ENCODE measurements at places on chromosomes 3 and 15.

DNA sequence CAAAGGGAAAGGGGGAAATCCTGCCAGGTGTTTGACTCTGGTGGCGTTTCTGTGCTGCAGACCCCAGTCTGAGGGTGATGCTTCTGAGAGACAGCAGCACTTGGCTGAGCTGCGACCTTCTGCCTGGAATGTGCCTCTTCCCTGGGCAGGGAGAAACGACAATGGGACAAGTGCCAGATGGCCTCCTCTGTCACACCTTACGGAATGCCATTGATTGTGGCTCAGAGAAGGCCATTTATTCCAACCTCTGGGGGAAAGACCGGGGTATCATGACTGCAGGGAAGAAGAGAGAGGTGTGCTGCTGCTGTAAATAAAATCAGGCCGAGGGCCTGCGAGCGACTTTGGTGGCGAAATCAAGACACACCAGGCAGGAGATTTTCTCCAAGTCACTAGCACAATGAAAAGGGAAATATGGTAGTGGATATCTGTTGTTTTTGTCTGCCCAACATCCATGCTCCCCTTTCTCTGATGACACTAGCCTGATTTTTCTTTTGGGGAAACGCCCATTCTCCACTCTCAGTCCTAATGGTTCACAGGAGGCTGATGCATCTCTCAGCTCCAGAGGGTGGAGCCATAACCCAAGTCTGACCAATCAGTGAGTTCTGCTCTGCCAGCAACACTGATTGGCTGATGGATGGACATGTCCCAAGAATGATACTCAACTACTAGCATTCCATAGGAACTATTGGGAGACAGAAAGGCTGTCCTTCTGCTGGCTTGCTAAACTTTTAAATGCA is 336.1 kb downstream of the FOXP1 start:
- no peak for DNase-seq

GRCh38 chr3:157284688-157285087 is 124.7 kb upstream of the CCNL1 start:
- DNase-seq = no peak

- no peak for DNase-seq
These were observed 15.5 kb upstream of the GOLGA8B start for GRCh38 chr15:34598799-34599585.

DNA sequence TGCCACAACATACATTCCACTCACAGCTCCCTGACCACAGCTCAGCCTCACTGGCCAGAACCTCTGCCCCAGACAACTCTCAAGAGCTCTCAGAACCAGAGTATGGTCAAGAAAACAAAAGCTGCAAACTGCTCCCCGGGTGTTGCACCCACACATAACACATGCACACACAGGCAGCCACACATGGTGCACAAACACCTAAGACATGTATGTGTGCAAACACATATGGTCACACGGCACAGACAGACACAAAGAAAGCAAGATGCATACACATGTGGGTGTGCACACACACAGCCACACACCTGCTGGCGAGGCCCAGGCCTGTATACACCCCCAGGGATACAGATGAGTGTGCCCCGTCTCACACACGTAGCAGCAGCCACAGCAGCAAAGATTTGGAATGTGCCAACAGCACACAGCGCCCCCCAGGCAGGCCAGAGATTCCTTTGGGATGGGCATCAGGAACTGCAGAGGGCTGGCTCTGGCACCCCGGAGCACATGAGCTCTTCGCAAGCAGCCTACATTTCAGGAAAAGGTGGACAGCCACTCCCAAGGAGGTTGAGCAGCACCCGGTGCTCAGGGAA is 6.6 kb downstream of the KLF15 start:
- DNase-seq = no peak

- DNase-seq = no peak
These were observed 184.0 kb downstream of the KCNAB1 start for GRCh38 chr3:156304406-156304805.

GRCh38 chr3:69764121-69764741 is 25.0 kb downstream of the MITF start:
- no peak for DNase-seq

DNA sequence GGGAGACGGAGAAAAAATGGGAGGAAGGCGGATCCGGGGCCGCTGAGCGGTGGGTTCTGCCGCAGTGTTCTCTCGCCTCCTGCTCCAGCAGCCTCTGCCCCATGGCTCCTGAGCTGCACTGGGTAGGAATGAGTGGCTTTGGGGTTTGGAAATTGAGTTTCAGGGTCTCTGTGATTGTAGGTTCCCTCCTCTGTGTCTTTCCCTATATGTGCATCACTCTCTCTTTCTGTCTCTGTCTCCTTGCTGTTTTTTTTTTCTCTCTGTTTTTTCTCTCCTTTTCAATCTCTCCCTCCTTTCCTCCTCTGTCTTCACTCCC is 1.9 kb downstream of the GRM7 start:
- no peak for DNase-seq

DNA sequence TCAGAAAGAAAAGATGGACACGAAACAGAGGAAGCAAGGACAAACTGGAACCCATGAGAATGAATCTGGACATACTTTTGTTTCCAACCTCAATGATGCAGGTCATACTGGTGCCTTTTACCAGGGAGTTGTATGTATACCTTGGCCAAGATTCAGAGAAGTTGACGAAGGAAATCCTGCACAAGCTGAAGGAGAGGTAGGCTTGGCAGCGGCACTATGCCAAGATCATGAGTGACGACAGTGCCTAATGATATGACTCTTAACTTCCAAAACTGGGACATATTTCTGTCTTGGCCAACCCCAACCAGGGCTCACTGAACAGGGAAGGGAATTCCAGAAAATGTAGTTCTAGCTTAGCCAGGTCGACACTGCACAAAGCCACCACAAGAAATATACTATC is 149.2 kb upstream of the SLCO3A1 start:
- DNase-seq = no peak

GRCh38 chr15:77546050-77546501 is 86.6 kb downstream of the LINGO1 start:
- no peak for DNase-seq

DNA sequence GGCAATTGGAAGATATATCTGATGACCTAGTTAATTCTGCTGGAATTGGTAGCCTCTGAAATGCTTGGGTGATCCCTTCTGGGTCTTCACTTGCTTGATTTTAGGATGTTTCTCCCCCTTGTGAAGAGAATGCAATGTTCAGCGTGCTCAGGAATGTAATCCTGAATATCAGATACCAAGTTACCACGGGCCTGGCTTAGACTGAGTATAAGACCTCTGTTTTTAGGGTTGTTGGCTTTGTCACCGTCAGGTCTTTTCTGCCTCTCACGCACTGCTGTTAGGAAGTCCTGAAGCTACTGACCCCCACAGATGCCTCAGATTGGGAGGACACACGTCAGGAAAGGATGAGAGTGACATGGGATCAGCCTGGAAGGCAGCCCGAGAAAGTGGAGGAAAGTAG is 198.5 kb downstream of the CDIN1 start:
- no peak for DNase-seq

Measured in stimulated activated CD8-positive, alpha-beta memory T cell treated with anti-CD3 and anti-CD28 coated beads, Interleukin-7, amount 100 ng/mL, for 4 hours (primary cell).